ENCODE measurements at places on chromosomes 7 and 10.

GRCh38 chr10:131433568-131433967, 122.0 kb upstream of the TCERG1L start:
- DNase-seq: no peak

GRCh38 chr10:110858297-110858934, 13.3 kb upstream of the PDCD4 start:
- DNase-seq: no peak

DNA sequence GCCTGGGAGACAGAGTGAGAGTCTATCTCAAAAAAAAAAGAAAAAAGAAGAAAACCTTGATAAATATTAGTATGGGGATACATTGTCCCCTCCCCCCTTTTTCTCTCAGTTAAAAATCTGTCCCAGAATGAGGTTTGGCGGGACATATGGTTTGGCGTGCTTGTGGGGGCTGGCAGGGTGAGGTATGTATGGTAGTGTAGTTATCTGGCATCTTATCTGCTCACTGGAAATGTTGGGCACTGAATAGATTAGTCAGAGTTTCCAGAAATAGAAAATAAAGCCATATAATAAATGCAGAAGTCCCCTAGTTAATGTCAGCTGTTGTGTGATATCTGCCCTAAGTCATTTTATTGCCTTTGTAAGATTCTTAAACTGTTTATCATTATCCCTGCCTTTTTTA, 397.5 kb upstream of the GALNT17 start:
- no peak for DNase-seq

DNA sequence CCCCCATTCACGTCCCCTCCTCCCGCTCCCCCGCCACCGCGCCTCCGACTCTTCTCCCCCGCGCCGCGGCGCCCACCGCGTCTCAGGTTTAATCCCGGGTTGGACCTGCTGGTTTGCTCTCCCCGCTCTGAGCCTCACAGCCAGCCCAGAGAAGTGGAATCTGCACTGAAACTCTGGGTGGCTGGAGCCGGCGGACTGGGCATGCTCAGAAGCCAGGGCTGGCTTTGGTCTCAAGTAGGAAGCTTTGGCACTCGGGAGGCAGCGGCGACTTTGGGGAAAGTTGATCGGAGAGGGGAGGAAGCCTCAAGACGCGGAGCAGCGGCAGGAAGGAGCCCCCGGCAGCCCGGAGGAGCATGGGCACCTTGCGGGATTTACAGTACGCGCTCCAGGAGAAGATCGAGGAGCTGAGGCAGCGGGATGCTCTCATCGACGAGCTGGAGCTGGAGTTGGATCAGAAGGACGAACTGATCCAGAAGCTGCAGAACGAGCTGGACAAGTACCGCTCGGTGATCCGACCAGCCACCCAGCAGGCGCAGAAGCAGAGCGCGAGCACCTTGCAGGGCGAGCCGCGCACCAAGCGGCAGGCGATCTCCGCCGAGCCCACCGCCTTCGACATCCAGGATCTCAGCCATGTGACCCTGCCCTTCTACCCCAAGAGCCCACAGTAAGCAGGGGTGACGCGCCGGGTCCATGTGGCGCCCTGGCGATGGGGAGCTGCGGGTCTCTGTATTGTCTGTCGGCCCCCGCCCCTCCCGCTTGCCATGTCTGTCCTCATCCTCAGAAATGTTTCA, at the start of gene PRKG1:
Gene PRKG1, plus strand, starts transcription at position 250 of the 791 bp plus-strand sequence.
- DNase-seq: no peak

DNA sequence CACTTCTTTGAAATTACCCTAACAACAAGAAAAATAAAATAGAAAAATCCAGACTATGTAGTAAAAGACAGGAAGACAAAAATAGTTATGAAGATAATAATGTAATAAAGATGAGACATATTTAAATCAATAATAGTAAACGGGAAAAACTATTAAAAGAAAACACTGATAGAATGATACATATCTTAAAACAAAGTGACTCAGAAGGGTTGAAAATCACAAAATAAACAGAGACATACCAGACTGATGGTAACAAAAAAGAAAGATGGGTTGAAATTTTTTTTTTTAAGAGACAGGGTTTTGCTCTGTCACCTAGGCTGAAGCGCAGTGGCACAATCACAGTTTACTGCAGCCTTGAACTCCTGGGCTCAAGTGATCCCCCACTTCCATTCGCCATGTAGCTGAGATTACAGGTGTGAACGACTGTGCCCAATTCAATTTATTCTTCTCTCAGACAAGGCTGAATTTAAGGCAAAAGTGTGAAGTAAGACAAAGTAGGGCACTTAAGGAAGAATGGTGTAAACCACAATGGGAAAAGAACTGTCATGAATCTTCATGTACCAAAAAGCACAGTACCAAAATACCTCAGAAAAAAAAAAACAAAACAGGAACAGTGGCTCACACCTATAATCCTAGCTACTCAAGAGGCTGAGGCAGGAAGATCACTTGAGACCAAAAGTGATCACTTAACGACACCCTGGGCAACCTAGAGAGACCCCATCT, 47.4 kb downstream of the LMBR1 start:
- no peak for DNase-seq

DNA sequence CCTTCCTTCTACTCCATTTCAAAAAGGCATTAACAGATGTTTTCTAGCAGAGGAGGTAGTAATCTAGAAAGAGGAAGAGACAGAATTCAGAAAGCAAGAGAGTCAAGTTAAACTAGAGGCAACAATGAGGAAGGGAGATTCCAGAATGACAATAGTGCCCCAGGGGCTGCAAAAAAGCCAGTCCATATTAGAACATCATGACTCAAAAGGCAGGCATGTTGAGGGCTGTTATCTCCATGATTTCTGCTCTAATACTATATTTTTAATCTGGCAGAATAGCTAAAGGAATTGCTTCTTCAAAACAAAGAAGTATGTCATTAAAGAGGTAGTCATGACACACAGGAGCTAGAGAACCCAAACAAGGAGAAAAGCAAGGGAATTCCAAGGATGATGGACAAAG, 599.6 kb downstream of the INHBA start:
- no peak for DNase-seq

GRCh38 chr7:27587429-27587828, 75.3 kb downstream of the HIBADH start:
- DNase-seq: no peak

- DNase-seq: no peak
Observed at GRCh38 chr10:93567277-93568104, 1.0 kb downstream of the FFAR4 start.

GRCh38 chr7:143967398-143967797, 12.8 kb downstream of the OR2F1 start:
- no peak for DNase-seq

DNA sequence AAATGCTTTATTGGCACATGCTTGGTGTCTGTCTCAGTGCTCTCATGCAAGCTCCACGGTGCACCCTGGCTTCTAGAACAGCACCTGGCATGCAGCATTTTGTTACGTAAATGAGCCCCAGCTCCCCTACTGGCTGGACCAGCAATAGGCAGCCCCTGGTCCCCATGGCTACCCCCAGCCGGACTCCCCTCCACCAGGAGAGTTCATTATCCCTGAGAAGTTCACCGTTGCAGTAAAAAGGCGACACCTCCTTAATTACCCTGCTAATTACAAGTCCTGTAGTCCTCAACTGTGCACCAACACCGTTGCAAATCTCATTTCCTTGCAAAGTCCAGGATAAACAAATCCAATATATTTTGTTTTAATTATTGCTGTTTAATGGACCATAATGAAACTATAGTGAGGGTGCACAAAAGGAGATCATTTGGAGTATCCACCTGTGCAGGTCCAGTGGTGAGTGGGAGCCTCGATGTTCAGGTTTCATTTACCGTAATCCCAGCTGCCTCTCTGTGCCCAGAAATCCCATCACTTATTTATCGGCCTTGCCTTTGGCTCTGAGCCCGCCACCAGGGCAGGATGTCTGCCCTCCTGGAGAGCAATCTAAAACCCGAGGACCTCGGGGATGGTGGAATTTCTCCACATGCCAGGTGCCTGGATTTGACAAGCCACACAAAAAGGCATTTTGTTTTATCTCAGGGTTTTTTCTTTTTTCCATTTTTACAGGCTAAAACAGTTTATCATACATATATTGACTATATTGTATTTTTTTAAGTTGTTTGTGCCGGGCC, 12.8 kb upstream of the DRGX start:
- no peak for DNase-seq

GRCh38 chr7:27684491-27684890, 21.8 kb upstream of the HIBADH start:
- DNase-seq: no peak

DNA sequence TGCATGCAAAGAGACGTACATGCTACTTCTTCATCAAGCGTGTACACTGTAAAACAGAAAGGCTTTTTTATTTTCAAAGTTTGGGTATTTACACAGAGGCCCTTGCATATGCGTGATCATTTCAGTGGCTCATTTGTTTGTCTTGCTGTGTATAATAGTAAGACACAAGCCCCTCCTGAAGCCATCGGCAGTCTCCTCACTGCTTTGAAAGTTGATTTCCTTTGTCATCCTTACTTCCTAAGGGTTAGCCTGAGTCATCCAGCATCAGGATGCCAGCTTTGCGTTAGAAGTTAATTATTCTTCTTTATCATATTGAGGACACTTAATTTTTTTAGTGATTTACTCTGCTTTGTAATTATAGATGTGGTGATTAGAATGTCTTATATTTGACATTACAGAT, 72.5 kb upstream of the CTBP2 start:
- DNase-seq: no peak

- no peak for DNase-seq
Observed at GRCh38 chr10:77899690-77900089, 26.9 kb downstream of the DLG5 start.

- DNase-seq: no peak
Observed at GRCh38 chr10:42977032-42977416, 99.8 kb upstream of the RET start.

GRCh38 chr10:9331583-9332008, 1277.1 kb downstream of the GATA3 start:
- no peak for DNase-seq

- no peak for DNase-seq
Observed at GRCh38 chr10:1418031-1418550, 319.2 kb downstream of the ADARB2 start.

- no peak for DNase-seq
Observed at GRCh38 chr7:24825381-24825794, 68.1 kb upstream of the GSDME start.

DNA sequence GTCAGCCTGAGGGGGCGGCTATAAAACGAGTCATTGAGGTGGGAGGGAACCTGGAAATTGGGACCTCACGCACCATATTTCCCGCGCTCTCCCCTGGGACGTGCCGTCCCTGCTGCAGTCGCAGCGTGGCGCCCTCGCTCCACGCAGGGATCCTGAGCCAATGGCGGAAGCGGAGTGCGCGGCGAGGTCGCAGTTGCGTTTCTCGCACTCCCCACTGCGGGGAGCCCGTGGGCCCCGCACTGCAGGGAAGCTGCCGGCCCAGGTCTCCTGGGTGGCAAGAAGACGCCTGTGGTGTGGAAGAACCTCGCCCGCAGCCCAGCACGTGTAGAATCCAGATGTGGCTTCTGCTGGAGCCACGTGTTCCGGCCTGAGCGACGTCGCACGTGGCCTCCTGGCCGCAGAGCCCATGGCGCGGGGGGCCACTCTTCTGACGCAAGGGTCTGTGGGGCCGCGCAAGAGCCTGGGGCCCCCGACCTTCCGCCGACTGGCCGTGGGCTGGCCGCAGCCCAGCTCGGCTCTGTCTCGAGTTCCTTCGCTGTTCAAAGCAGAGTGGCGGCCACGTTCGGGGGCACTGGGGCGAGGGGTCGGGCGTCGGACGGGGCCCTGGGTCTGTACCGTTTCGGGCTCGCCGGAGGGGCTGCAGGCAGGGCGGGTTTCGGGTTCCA, 26.4 kb downstream of the HIF1AN start:
- peak; percentile 71 for DNase-seq

DNA sequence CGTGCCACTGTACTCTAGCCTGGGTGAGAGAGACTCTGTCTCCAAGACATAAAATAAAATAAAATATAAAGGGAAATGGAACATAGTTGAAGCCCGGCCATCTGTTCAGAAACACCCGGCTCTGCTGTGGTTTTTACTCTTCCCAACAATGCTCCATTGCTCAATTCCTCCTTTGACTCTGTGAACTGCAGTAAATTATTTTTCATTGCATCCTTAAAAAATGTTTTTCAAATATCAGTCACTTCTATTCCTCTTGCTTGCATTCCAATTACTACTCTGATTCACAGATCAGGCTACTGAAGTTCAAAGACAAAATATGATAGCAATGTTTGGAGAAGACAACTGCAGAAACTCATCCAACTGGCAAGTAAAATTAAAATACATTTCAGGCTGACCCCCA, 983.0 kb downstream of the SORCS1 start:
- DNase-seq: no peak

- DNase-seq: no peak
Observed at GRCh38 chr10:62333988-62334682, 40.0 kb upstream of the ZNF365 start.

DNA sequence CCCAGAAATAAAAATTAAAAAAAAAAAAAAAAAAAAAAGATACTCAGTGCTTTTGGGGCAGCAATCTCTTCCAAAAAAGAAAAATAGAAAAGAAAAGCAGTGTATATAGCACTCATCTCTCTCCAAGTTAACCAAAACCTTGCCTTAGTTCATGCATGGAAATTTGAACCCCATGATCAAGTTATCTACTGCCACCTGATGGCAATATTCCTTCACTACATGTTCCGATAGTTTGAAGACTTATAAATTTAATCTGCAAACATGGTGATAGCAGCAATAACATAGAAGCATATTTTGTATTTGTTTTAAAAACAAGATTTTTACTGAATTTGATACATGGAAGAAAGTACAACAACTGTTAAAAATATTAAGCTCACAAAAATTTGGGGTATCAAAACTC, 48.6 kb upstream of the SLIT1 start:
- DNase-seq: no peak

GRCh38 chr7:70830060-70830395, 301.9 kb upstream of the GALNT17 start:
- no peak for DNase-seq

GRCh38 chr10:120980279-120981255, 129.4 kb downstream of the WDR11 start:
- no peak for DNase-seq

GRCh38 chr7:548401-548800, 28.8 kb upstream of the PDGFA start:
- no peak for DNase-seq

DNA sequence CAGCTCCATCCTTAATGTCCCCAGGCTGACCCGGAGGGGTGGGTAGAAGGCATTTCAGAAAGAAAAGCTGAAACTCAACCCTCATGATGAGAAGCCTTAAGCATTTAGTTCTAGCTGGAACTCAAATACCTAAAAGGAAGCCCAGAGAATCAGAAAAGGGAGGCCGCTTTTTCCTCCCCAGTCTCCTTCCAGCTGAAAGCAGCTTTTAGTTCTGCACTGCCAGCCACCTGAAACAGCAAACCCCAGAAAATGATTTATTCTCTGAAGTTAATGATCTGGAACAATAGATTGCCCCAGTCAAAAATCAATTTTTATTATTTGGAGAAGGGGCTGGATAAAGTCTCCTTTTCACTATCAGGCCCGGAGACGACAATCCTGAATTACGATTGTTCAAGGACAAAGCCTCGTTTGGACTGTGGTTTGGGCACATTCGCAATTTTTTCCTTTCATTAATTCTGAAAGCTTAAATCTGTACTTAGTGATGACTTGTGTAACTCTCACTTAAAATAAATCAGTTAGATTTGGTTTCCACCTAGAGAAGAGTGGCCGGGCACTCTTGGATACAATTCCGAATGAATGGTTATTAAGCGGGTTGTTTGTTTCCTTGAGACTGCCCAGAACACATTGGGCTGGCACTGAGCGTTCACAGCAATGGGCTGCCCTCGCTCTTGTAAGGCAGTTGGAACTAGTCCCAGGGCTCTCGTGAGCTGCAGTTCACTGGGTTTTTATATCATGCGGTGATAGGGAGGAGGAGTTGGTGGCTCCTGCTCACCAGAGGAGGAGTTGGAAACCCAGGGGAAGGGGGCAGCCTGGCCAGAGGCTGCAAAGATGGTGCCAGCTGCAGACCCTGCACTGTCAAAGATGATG, 262.2 kb downstream of the CCSER2 start:
- no peak for DNase-seq
